ENCODE measurements at places on chromosomes 6 and 20.
A peak's percentile ranks its signal among the peaks of the same experiment; 100 is the strongest.

- no peak for DNase-seq
Measured at GRCh38 chr6:79201143-79201542, 33.3 kb downstream of the HMGN3 start.

GRCh38 chr6:46949632-46950280 is 28.0 kb upstream of the ADGRF5 start:
- no peak for DNase-seq

DNA sequence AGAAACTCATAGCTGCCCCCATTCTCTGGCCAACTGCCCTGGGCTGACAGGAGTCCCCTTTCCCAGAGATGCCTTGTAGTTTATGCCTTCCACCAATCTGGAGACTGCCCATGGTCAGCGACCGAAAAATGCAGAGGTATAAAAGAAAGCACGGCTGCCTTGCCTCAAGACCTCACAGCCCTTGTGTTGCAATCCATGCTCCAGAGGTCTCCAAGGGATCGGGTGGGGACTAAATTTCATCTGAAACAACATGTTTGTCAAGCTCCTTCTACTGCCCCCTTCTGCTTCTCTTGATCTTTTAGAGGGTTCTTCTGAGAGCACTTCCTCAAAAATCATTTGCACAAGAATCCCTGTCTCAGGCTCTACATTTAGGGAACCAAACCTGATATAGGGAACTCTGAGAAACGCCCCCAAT is 128.8 kb downstream of the PLCB1 start:
- no peak for DNase-seq

- no peak for DNase-seq
Measured at GRCh38 chr6:150363733-150364132, 5.1 kb upstream of the IYD start.

GRCh38 chr20:19995220-19995863 is 21.8 kb upstream of the NAA20 start:
- DNase-seq, result peak; percentile 44

DNA sequence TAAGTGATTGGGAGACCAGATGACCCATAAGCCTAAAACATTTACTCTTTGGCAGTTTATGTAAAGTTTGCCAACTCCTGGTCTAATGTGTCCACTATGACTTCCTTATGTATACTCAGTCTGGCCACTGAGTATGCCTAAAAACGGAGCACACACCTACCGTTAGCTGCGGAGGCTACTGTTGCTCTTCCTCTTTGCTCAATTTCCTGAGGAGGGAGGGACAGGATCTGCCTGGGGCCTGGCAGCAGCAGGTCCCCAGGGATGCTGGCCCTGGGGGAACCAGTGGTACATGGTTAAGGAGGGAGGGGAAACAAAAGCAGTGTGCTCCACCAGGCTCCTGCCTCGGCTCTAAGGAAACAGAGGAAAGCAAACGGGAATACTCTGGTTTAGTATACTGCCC is 113.5 kb downstream of the CDYL start:
- no peak for DNase-seq

DNA sequence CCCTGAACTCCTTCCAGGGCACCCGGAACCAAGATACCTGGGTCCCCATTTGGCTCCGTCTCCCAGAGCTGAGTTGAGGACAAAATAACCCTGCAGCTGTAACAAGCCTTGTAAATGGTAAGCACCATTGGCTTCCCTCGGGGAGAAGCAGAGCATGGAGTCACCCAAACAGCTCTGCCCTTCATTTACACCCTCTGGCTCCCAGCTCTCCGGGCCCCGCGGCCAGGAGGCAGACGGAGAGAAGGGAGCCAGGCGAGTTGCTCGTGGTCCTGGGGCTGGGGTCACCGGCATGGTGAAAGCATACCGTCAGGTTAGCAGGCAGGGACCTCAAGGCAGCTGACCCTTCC is 2.1 kb downstream of the TFEB start:
- no peak for DNase-seq

DNA sequence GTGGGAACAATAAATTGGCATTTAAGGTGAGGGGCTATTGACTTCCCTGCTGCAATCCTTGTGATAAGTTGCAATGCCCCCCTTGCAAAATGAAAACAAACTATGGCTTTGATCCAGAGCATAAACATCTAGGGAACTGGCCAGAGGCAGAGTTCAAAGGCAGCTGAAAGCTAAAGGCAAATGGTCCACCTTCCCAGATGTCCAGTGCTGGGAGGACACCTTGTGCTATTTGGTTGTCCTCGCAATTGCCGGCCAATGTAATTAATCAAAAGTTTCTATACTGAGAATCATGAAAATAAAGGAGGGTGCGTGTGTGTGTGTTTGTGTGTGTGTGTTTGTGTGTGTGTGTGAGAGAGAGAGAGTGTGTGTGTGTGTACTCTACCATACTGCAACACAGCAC is 337.4 kb downstream of the CBLN4 start:
- DNase-seq, result no peak

GRCh38 chr6:124947971-124948451 is 14.2 kb upstream of the RNF217 start:
- no peak for DNase-seq

DNA sequence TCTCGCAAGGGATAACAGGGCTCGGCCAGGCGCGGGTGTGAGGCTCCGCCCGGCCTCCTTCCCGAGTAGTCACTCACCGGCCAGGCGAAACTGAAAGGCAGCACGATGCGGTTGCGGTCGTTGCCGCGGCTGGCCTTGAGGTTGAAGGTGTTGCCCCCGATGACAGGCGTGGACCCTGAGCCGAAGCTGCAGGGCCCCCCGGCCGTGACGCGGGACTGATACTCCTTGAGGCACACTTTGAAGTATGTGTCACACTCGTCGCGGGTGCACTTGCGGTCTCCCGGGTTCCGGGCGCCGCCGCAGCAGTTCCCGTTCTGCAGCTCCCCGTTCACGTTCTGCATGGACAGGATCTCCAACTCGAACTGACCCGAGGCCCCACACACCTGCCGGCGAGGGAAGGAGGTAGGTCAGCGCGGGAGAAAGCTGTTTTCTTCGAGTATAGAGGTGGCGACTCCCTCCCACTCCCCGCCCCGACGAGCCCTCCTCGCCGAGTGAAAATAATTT is 1.1 kb downstream of the JAG1 start:
- peak; percentile 43 for DNase-seq

- no peak for DNase-seq
Measured at GRCh38 chr6:140485740-140486449, 1111.4 kb upstream of the CITED2 start.

DNA sequence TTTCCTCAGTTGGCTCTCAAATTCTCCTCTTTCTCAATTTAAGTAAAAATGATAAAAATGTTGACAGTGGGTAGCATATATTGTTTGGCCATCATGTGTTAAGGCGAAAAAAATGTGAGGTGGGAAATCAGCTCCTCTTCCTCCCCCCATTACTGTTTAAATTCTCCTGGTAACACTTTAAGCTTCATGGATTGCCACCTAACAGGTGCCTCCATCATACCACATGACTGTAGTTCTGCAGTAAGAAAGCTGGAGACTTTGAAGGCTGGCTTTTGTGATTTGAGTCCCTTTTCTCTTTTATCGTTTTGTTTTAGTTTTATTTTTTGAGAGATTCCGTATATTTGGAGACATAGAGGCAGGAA is 1.2 kb downstream of the ZFAND3 start:
- no peak for DNase-seq

DNA sequence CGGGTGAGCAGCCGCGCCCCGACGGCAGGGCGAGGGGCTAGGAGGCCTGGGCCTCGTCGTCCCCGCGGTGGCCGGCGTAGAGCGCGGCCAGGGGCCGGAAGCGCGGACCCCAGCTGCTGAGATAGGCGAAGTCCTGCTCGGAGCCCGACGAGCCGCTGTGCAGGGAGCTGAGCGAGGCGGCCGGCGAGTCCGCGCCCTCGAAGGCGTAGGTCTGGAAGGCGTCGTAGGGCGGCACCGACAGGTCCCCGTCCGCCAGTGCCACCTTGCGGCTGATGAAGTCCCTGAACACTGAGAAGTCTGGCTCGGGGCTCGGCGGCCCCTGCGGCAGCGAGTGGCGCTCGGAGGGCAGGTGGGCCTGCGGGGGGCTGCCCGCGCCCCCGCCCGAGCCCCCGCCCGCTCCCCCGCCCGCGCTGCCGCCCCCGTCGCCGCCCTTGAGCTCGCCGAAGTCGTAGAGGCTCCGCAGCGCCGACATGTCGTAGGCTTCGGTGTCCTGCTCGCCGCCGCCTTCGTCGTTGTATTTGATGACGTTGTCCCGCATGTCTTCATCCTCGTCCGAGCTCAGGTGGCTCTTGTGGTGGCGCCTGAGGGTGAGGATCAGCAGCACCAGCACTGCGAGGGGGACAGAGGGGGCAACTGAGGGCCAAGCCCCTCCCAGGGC is 56.5 kb downstream of the CD40 start:
- DNase-seq, result peak; percentile 70

DNA sequence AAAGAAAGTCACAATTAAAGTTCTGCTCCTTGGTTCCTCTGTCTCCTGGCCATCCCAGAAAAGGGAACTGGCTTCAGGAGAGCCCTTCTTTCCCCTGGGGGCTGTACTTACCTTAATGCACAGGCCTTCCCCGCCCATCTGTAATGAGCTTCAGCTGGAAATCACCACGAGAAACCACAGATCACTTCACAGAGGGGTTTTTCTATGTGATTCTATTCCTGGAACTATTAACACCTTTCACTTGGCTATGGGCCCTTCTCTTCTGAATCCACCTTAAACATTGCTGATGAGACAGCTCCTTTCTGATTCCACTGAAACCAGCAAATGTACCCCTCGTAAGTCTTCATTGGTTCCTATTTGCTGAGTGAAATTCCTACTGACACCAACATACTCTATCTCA is 80.7 kb downstream of the FOXF2 start:
- DNase-seq, result no peak

GRCh38 chr6:33817489-33817888 is 13.7 kb upstream of the MLN start:
- no peak for DNase-seq

DNA sequence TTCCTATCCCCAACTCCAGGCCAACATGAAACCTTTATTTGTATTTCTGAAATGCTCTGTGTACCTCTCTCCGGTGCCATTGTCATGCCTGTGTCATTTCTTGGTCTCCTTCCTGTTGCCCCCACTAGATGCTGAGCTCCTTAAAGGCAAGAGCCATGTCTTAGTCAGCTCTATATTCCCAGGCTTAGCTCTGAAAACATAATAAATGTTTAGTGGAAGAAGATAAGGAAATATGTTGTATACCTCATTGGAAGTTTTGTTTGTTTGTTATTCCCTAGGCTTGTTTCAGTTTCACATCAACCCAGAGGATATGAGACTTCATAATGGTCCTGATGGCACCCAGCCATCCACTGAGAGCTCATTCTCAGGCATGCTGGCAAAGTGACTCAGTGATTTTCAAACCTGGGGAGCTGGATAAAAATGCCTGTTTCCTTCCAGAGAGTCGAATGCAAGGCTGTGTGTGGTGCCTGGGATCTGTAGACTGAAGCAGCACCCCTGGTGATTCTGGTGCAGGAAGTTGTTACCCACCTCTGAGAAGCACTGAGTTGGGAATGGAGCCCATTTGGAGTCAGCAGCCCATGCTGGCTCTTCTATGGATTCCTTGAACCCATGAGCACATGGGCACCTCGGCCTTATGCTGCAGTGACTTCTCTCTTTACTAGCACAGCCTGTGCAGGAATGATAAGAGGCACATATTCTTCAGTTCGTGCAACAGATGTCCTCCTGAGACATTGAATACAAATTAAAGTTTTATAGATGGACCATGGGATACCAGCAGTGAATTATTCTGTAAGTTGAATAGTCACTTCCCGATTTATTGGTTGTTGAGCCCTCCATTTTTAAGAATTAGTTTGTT is 205.2 kb downstream of the FARS2 start:
- DNase-seq, result no peak

DNA sequence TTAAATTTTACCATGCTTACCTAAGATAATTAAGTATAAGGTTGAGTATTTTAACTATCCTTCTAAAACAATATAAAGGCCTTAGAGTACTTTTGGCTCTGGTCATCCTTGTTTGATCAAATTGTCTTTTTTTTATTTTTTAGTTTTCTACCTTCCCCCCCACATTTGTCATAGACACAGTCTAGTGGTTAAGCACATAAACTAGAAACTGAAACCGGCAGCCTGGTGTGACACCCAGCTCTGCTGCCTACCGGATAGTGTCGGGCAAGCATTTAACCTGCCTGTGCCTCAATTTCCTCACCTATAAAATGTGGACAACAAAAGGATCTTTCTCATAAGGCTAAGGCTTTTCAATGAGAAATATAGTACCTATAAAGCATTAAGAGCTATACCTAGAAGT is 21.6 kb upstream of the TULP4 start:
- DNase-seq, result peak; percentile 84

Measured in CD4-positive, alpha-beta T cell treated with Interferon alpha-2 for 1 hour (primary cell).